CD4-positive, CD25-positive, alpha-beta regulatory T cell (primary cell): ENCODE measurements at places on chromosomes 5 and 9. TPM values are rescaled to one million over a fixed set of nuclear protein-coding genes. Genes with fewer than 3 reads are reported as not detected.

Gene VAV2
- total RNA-seq, result 0.67 TPM

Gene PBX3
- total RNA-seq, result 18.3 TPM

Gene GALNT12
- total RNA-seq, result 4.7 TPM

Gene FLT4
- 2.4 TPM for total RNA-seq

Gene LAMC3
- total RNA-seq, result 0.99 TPM

Gene CCDC192
- total RNA-seq, result not detected

Gene DAB2IP
- total RNA-seq, result not detected

Gene IL7R
- 394 TPM for total RNA-seq

Gene BRINP1
- not detected for total RNA-seq

Gene SPATA31A3
- not detected for total RNA-seq

Gene ASPN
- not detected for total RNA-seq

Gene DIPK1B
- 1.3 TPM for total RNA-seq

Gene UAP1L1
- total RNA-seq, result 14.8 TPM

Gene INSL4
- not detected for total RNA-seq

Gene BTNL9
- not detected for total RNA-seq

Gene CSF1R
- total RNA-seq, result not detected

Gene CACFD1
- total RNA-seq, result 1.8 TPM

Gene TEX48
- total RNA-seq, result not detected

Gene SIL1
- total RNA-seq, result 12.3 TPM

Gene TMEM215
- total RNA-seq, result not detected

Gene ENHO
- total RNA-seq, result 0.37 TPM

Gene OR4F3
- not detected for total RNA-seq

Gene SPATA31A6
- total RNA-seq, result not detected

Gene PDE6A
- total RNA-seq, result not detected

Gene PDCD1LG2
- total RNA-seq, result 1.1 TPM

Gene ECPAS
- total RNA-seq, result 59.1 TPM

Gene PLAC8L1
- 0.67 TPM for total RNA-seq

Gene MEIKIN
- not detected for total RNA-seq

Gene PCDHA4
- not detected for total RNA-seq

Gene COL15A1
- not detected for total RNA-seq

Gene PPP1R2B
- 1.0 TPM for total RNA-seq

Gene LCN1
- not detected for total RNA-seq
